Activated T-helper 2 cell treated with anti-CD3 and anti-CD28 coated beads, Interferon-gamma antibody, Interleukin-2, Interleukin-4, amounts not matched to agents 10 μg/mL and 5 μg/mL and 100 μg/mL, durations not matched to agents 14 hours and 24 hours and 36 hours (primary cell): ENCODE measurements at places on chromosomes 3 and 15. TPM values are rescaled to one million over a fixed set of nuclear protein-coding genes. Genes with fewer than 3 reads are reported as not detected.

The ACTRT3 gene
- total RNA-seq, result 1.3 and 1.7 TPM in 2 replicates

The OR5H6 gene
- not detected in 2 replicates for total RNA-seq

The NR2F2 gene
- total RNA-seq, result not detected in 2 replicates

The XCR1 gene
- 0.05 and 0.07 TPM in 2 replicates for total RNA-seq

The CNTN6 gene
- not detected in 2 replicates for total RNA-seq

The CLRN1 gene
- not detected in 2 replicates for total RNA-seq

The PLSCR4 gene
- not detected in 2 replicates for total RNA-seq

The SLC9C1 gene
- 0.37 TPM in 1 of 2 replicates, not detected in the other for total RNA-seq

The GXYLT2 gene
- 0.05 TPM in 1 of 2 replicates, not detected in the other for total RNA-seq

The EFCC1 gene
- 0.11 and 0.32 TPM in 2 replicates for total RNA-seq

The PIF1 gene
- 28.1 and 29.2 TPM in 2 replicates for total RNA-seq

The CHRFAM7A gene
- total RNA-seq, result 2.1 TPM in 1 of 2 replicates, not detected in the other

The CLDN16 gene
- total RNA-seq, result not detected in 2 replicates

The OR4F15 gene
- not detected in 2 replicates for total RNA-seq

The ZKSCAN7 gene
- 0.83 and 1.3 TPM in 2 replicates for total RNA-seq

The GOLGA8N gene
- total RNA-seq, result 6.9 and 8.2 TPM in 2 replicates

The HESX1 gene
- total RNA-seq, result 0.30 and 0.43 TPM in 2 replicates
